ENCODE measurements at places on chromosomes 4 and X. TPM values are rescaled to one million over a fixed set of nuclear protein-coding genes. Genes with fewer than 3 reads are reported as not detected.

GRCh38 chr4:83109480-83110222 is 4.9 kb downstream of the PLAC8 start:
- DNase-seq = peak; percentile 49

DNA sequence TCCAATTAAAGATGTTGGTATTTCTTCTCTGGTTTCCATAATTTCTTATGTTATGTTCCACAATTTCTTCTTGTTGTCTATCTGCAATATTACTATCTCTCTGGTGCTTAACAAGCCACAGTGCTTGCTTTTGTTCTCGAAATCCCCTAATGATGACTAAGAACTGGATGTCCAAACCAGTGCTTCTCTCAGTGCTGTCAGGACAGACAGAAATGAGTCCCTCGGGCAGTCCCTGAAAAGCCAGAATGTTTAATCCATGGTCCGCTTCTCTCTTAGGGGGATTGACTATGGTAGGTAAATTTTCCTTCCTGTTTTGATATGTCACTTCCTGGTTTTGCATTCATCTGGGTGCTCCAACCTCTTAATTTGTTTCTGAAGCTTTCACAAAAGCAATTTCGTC is 321.6 kb upstream of the PCDH10 start:
- no peak for DNase-seq

DNA sequence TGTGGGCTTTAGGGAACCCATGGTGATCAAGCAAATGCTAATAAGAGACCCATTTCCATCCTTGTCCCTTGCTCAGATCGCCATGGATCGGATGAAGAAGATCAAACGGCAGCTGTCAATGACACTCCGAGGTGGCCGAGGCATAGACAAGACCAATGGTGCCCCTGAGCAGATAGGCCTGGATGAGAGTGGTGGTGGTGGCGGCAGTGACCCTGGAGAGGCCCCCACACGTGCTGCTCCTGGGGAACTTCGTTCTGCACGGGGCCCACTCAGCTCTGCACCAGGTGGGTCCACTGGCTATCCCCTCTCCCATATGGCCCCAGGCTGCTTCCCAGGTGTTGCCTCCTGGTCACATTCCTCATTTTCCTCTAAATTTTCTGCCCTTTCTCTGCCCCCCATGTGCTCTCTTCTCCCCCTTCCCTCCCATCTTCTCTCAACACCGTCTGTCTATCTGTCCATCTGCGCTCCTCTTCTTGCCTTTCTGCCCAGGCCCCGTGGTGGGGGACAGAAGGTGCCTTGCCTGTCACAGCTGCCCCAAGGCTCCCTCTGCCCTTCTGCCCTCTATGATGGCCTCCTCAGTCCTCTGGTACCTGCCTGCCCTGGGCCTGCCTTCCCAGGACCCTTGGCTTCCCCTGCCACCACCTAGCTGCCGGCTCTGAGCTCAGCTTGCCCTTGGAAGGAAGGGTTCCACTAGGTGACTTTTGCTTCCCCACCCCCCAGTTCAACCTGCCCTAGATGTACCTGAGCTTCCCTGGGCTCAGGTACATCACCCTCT is 5.2 kb downstream of the CDK16 start:
- no peak for DNase-seq

GRCh38 chr4:183397741-183398297 is 46.6 kb upstream of the CDKN2AIP start:
- no peak for DNase-seq

Gene TLR2
- 11.5 TPM for total RNA-seq

DNA sequence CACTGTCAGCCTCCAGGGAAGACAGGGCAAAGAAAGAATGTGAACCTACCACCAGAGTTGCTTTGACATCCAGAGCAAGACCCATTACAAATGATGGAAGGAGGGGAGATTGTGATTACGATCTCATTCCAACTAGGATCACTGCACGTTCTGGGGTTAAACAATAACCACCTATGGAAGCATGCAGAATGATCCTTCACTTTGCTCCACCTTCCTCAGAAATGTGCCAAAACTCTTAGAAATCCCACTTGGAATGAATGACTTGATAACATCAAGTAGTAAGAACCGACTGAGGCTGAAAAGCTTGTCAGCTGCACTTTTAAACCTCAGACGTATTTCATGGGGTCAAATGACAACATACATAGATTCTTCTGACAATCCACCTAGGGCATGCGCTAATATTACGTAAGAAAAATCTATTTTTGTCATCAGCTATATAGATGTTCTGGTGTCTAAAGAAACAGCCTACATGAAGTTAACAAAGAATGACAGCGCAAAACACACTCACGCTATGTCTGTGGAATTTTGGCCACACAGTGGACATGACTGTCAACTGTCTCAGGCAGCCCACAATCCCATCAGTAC is 3.5 kb upstream of the STS start:
- DNase-seq = no peak

Gene DGAT2L6
- total RNA-seq = not detected

GRCh38 chr4:160450876-160451275 is 1348.0 kb downstream of the RAPGEF2 start:
- no peak for DNase-seq

DNA sequence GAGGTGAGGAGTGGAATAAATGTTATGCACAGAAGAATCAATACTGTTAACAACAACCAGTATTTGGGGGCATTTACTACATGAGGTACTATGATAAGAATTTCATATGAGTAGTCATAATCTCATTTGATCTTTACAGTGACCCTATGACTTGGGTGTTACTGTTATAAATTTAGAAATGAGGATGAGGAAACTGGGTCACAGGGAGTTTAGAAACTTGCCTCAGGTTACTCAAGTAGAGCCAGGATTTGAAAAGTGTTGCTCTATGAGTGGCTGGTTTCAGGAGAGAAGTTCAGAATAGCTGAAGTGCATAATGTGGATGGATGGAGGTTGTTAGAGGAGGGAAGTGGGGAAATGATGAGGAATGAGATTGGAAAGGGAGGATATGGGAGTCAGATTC is 16.6 kb upstream of the DDIT4L start:
- DNase-seq = no peak

Data from left cardiac atrium (tissue), 4 donors.